ENCODE measurements at places on chromosomes 12 and 14. TPM values are rescaled to one million over a fixed set of nuclear protein-coding genes. Genes with fewer than 3 reads are reported as not detected.

TTC9 gene
- 2.0 TPM for total RNA-seq

- DNase-seq, result no peak
These were observed 13.9 kb downstream of the ZDHHC17 start for GRCh38 chr12:76777765-76778216.

NCOR2 gene
- 113 TPM for total RNA-seq

- no peak for DNase-seq
These were observed 1090.8 kb downstream of the BCL11B start for GRCh38 chr14:98181241-98181640.

- DNase-seq, result no peak
These were observed 81.5 kb downstream of the EPS8 start for GRCh38 chr12:15707516-15708199.

DNA sequence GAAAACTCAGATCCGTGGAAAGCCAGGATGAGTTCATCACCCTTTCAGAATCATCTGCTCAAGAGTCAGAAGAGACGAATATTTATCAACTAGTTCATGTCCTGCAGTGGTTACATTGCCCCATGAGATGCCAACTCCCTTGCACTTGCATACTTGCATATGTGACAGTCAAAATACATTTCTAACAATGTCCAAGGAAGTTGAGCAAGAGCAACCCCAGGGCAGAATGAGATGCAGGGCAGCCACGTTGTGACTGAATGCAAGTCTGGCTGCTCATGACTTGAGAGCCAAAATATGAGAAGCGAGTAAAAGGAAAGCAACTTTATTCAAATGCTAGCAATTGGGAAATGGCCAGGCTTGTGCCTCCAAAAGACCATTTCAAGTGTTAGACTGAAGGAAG, 23.6 kb upstream of the UTP20 start:
- no peak for DNase-seq

DNA sequence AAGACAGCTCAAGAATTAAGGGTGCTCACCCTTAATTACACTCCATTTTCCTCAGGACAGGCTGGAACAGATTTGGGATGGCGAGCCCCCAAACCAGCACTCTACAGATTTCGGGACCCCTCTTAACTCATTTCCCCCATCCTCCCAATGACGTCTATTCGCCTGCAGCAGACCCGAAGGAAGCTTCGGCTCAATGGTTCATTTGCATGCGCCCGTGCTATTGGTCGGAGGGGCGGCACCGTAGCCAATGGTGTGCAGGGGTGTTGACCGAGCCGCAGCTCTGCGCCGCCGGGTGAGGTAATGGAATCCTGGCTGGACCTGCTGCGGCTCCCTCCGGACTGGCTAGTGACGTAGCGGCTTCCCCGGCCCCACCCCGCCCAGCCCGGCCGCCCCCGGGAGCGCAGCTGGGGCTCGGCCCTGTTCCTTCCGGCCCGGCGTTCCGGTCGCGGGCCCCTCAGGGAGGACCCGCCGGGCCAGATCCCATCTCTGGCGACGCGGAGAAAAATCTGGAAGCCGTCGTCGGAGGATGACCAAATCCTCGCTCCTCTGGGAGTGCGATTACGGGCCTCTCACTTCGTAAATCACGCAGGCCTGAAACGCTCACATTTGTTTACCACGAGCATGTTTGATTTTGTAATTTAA, 18.3 kb upstream of the NR4A1 start:
- DNase-seq, result peak; percentile 98

- no peak for DNase-seq
These were observed 198.5 kb upstream of the PPFIA2 start for GRCh38 chr12:81957631-81958030.

- no peak for DNase-seq
These were observed 190.2 kb upstream of the AMIGO2 start for GRCh38 chr12:47269916-47270315.

DNA sequence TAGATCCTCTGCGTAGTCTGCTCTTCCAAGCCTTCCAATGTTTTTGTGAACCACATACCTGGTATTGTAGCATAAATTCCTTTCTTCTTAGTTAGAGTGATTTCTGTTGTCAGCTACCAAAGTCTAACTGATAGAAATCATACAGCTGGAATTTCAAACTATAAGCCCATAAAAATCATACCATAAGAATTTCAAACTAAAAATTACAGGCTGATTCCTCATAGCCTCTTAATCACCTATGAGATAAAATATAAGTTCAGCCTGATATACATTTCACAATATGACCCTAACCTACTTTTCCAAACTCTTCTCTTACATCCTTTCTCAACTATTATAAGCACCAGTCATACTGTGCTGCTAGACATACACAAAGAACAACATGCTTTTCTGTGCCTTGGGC, 64.8 kb downstream of the PTHLH start:
- DNase-seq, result no peak

- peak; percentile 84 for DNase-seq
These were observed 3.3 kb upstream of the SLC4A8 start for GRCh38 chr12:51421266-51421884.

OR11H7 gene
- total RNA-seq, result not detected

GRCh38 chr14:92932448-92933395, 9.8 kb downstream of the CHGA start:
- DNase-seq, result no peak

REM2 gene
- 1.6 TPM for total RNA-seq

ABCC9 gene
- total RNA-seq, result 0.48 TPM

COX8C gene
- not detected for total RNA-seq

DNA sequence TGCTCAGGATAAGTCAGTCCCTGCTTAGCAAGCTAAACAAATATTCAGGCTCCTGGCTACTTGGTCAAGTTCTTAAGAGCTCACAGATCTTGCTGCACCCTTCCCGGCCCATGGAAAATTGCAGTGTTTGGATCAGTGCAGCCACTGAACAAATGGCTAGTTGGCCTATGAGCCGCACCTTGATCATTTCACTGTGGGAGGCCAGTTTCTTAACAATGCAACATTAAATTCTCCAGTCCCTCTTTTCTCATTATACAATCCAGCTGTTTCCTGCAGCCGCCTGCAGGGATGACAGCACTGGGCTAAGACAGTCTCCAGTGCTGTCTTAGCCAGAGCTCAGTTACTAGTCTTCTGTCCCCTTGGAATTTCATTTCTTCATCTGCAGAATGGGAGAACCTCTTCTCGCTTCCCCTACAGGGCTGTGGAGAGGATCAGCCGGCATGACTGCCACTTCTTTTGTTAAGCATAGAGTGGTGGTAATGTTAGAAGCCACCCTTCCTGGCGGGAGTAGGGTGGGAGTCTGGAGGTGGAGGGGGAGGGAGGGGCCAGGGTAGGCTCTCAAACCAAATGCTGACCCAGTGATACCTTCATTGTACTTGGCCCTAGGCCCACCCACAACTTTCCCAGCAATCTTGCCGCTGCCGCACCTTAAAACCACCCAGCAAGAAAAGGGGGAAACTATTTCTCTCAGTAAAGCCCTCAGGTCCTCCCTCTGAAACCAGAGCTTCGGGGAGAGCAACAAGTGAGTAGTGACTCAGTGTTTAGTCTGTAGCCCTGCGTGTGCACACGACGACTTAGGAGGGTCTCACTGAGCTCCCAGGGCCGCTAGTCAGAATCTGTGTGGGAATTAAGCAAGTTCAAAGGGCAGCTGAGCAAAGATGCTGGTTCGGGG, 145.7 kb downstream of the NUAK1 start:
- peak; percentile 76 for DNase-seq

NKX2-1 gene
- total RNA-seq, result not detected

DNA sequence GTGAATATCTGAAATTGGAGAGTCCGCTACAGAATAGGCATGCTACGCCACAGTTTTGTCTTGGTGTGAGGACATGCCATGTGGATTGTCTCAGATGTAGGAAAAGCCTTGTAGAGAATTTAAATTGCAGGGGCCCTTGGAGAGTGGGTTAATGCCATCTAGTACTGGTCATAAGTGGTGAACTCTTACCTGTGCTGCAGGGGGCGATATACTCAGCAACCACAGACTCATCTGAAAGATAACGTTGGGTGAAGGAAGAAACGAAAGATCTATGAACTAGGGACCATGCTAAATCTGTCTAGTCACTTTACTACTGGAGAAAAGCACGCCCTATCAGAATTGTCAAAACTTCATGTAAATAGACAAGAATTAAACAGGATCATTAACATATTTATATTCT, 33.7 kb upstream of the A2M start:
- no peak for DNase-seq

COCH gene
- total RNA-seq, result 3.2 TPM

AQP2 gene
- not detected for total RNA-seq

CD4 gene
- total RNA-seq, result 3.1 TPM

KRT85 gene
- 0.12 TPM for total RNA-seq

DNA sequence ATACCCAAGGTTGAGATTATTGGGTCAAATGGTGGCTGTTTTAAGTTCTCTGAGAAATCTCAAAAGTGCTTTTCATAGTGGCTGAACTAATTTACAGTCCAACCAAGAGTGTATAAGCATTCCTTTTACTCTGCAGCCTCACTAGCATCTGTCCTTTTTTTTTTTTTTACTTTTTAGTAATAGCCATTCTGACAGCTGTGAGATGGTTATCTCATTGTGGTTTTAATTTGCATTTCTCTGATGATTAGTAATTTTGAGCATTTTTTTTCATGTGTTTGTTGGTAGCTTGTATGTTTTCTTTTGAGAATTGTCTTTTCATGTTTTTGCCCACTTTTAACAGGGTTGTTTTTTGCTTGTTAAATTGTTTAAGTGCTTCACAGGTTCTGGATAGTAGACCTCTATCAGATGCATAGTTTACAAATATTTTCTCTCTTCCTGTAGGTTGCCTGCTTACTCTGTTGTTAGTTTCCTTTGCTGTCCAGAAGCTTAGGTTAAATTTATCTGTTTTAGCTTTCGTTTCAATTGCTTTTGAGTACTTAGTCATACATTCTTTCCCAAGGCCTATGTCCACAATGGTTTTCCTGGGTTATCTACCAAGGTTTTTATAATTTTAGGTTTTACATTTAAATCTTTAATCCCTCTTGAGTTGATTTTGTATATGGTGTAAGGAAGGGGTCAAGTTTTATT, 881.3 kb upstream of the SEL1L start:
- DNase-seq, result no peak

GRCh38 chr12:40378691-40379090, 153.9 kb downstream of the LRRK2 start:
- no peak for DNase-seq

DNA sequence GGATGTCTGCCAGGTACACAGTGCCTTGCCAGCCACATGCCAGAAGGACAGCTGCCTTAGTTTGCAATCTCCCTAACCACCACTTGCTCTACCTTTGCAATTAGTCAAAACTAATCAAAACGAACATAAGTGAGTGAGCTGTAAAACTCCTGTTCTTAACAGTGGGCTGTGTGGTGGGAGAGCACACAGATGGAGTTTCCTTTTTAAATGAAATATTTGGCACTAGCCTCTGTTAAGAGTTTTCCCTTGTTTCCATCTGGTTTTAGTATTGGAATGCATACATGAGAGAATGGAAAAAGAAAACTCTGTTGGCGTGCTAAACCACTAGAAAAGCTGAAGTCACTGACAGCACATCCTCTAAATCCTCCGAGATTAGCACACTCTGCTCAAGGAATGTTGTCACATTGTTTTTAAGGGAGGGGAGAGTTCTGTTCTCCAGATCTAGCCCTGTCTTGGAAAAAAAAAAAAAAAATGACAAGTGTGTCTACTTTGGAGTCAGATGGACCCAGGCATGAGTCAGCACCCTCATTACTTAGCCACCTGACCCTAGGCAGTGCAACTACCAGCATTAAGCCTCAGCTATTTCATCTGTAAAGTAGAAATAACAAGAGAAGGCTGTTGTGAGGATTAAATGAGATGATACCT, 83.9 kb downstream of the STXBP6 start:
- peak; percentile 78 for DNase-seq

DNA sequence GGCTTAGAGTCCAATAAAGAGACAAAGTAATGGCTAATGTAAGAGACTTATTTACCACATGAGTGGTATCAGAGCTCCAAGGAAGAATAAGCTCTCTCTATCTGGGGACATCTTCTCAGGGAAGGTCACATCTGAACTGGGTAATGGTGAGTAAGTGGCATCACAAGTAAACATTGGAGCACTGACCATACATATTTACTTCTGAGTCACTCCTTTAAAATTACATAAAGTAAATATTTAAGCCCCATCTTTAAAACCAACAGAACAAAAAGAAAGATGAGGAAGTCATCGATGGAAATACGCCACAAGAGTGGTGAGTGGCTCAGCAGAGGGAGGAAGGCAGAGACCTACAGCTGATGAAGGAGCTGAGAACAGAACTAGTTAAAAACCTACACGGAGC, 159.9 kb downstream of the DUSP6 start:
- no peak for DNase-seq

PROX2 gene
- not detected for total RNA-seq

INHBC gene
- 0.21 TPM for total RNA-seq

DNA sequence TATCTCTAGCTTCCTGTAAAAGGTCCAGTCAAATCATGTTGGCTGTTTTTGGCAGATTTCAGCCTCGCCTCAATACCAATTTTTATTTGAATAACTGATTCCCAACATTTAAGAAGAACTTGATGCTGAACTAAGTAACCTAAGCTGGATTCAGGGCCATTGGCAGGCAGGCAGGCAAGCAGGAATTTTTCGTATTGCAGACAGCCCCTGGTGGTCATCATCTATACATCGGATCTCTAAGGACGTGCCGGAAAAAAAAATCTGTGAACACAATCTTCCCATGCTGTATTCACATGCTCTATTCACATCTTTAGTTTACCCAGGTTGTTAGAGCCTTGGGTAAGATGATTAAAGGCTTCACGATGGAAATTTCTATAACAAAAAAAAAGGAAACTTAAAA, 7.0 kb downstream of the VCPKMT start:
- DNase-seq, result peak; percentile 40

DNA sequence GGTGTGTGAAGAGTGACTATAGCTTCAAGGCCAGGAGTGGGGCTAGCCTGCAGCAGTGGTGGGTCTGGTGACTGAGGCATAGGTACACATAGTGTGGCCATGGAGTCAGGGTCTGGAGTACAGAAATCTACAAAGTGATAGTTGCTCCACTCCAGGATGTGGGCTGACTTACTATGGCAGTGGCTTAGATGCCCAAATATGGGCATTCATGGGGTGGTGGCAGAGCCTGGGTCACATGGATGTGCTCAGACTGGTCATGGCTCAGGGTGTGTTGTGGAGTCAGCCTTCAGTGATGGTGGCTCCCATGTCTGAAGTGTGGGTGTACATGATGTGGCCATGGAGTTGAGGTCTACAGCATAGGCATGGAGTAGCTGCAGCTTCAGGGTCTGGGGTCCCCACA, 27.3 kb downstream of the CLEC6A start:
- no peak for DNase-seq

JAG2 gene
- total RNA-seq, result 30.7 TPM

- DNase-seq, result no peak
These were observed 273.7 kb downstream of the DAD1 start for GRCh38 chr14:22315336-22315735.

PTPRQ gene
- 1.2 TPM for total RNA-seq

LRRIQ1 gene
- 2.0 TPM for total RNA-seq

DNA sequence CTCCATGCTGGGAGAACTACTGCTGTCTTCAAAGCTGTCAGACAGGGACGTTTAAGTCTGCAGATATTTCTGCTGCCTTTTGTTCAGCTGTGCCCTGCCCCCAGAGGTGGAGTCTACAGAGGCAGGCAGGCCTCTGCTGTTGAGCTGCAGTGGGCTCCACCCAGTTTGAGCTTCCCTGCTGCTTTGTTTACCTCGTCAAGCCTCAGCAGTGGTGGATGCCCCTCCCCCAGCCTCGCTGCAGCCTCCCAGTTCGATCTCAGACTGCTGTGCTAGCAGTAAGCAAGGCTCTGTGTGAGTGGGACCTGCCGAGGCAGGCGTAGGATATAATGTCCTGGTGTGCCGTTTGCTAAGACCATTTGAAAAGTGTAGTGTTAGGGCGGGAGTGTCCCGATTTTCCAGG, 31.4 kb upstream of the RFX4 start:
- no peak for DNase-seq

- no peak for DNase-seq
These were observed 60.9 kb upstream of the CMKLR1 start for GRCh38 chr12:108400056-108400455.

AMHR2 gene
- total RNA-seq, result 60.0 TPM

KRT81 gene
- total RNA-seq, result not detected

All from cardiac muscle cell (in vitro differentiated cells and primary cell).